ENCODE measurements at places on chromosomes 1 and 21.

DNA sequence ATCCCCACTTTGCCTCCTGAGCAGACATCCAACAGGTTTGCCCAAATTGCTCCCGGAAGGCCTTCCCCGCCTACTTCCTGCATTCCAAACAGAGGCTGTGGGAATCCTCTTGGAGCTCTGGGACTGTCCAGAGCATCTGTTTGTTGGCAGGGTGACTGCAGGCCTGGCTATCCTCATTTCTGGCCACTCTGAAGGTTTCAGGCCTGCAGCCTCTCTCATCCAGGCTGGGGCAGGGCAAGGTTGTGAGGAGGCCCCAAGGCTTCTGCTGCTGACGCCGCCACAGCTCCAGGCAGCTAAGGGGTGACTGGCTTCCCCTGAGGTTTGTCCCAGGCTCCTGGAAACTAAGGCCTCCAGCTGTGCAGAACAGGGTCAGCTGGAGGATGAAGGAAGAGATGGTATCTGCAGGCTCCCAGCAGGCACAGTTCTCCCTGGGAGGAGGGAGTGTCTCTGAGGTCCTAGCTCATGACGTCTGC lies 11.3 kb downstream of the CDK18 start:
- DNase-seq = no peak

- peak; percentile 54 for DNase-seq
These were observed 8.2 kb upstream of the IL22RA1 start for GRCh38 chr1:24151175-24151533.

- DNase-seq = no peak
These were observed 80.1 kb downstream of the ZNF326 start for GRCh38 chr1:90074970-90075391.

- DNase-seq = no peak
These were observed 26.7 kb downstream of the CCDC18 start for GRCh38 chr1:93207211-93207610.

- DNase-seq = no peak
These were observed 30.2 kb upstream of the VPS26C start for GRCh38 chr21:37297364-37297763.

DNA sequence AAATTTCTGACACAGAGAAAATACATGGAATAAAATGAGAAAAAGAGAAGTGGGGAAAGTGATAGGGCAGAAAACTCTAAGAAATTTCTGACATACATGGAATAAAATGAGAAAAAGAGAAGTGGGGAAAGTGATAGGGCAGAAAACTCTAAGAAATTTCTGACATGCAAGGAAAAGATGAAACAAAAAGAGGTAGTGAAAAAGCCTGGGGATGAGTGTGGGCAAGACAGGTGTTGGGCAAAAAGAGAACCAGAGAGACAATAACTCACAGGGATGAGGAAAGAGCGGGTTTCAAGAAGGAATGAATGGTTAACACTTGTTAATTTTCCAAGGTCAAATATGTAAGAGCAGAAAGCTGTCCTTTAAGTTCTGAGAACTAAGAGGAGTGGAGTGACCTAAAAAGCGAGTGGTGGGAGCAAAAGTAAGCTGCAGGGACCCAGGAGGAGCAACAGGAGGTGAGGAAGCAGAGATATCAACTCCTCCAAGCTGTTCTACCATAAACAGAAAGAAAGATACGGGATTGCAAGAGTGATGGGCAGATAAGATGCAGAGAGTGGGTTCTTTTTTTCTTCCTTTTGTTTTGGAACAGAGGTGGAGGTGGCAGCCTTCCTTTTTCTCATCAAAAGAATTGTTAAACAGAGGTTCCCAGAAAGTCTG lies 29.9 kb upstream of the EXO1 start:
- no peak for DNase-seq

GRCh38 chr1:176033474-176033873 lies 173.6 kb downstream of the COP1 start:
- DNase-seq = no peak

GRCh38 chr1:28340221-28340974 lies 11.6 kb downstream of the MED18 start:
- DNase-seq = no peak

DNA sequence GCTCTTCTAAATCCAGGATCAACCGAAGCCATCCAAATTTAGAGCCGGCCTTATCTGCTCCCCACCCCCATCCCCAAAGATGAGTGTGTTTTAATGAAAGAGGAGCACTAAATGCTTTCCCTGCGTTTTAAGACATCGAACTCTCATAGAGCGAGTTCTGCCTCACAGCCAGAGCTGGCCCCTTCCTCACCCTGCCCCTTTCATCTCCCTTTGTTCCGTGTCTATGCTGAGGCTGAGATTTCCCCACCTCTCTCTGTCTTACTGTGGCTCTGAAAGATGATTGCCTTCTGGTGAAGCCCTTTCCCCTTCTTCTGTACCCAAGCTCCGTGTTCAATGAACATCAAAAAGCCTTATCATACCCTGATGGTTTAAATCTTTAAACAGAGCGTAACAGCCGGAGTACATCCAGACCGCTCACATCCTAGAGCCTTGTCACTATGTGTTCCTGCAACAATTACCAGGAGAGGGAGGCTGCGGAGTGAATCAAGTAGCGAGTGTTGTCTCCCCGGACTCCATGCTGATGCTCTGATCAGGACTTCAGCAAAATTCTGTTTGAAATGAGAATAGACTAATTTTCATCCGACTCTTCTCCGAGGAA lies 110.1 kb downstream of the ZNF326 start:
- DNase-seq = no peak

DNA sequence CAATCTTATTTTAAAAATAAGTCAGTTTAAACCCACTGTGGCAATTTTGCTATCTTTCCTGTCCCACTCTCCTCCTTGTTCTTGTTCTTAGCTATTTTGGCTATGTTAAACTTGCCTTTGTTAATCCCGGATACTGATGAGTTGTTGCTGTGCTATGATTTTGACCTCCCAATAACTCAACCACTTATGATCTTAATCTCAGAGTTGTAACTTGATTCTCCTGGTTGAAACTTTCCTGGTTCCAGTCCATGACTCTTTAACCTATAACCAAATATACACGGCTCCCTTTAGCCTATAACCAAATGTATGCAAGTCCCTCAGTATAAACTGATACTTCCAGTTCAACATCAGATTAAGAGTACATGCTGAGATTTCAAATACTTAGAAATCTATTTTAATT lies 15.6 kb upstream of the ACADM start:
- DNase-seq = no peak

- DNase-seq = peak; percentile 71
These were observed 23.9 kb upstream of the KCTD3 start for GRCh38 chr1:215543191-215543606.

Data from Calu3 (cell line).